Neural crest cell (in vitro differentiated cells): ENCODE measurements at places on chromosomes 6 and 20.

DNA sequence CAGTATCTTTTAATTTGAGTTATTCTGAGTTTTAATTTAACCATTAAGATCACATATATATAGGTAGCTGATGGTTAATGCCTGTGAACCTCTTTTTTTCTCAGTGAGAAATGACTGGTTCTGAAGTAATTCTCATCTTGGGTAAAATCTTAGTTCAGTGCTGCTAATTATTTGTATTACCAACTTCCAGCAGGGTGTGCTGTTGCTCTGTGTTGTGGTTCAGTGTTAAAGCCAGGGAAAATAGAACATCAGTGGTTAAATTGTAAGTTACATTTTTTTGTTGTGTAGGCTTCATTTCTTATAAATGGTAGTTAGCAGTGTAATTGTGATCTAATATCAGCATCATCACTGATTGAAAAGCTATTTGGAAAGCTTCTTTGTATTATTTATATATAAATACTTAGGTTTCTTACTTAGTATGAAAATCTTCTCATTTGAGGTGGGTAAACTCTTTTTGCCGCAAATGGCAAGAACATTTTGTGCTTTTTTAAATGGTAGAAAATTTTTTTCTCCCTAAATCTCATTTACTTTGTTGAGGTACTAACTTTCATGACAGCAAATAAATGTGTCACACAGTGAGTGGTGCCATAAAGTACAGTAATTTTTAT, 43.7 kb downstream of the CDC5L start:
- DNase-seq = peak; percentile 42

GRCh38 chr20:24797745-24798655, 151.1 kb upstream of the CST7 start:
- no peak for DNase-seq

GRCh38 chr20:9551808-9552550, 37.6 kb downstream of the LAMP5 start:
- no peak for DNase-seq

- DNase-seq = peak; percentile 55
Measured at GRCh38 chr6:28896505-28897368, 27.0 kb downstream of the TRIM27 start.

- DNase-seq = no peak
Measured at GRCh38 chr6:107547451-107547840, 57.5 kb downstream of the SOBP start.

GRCh38 chr6:107348224-107348623, 111.1 kb downstream of the PDSS2 start:
- DNase-seq = no peak

- DNase-seq = peak; percentile 57
Measured at GRCh38 chr6:159217595-159218275, 48.5 kb downstream of the FNDC1 start.

- no peak for DNase-seq
Measured at GRCh38 chr6:146915671-146916127, 288.5 kb upstream of the STXBP5 start.

DNA sequence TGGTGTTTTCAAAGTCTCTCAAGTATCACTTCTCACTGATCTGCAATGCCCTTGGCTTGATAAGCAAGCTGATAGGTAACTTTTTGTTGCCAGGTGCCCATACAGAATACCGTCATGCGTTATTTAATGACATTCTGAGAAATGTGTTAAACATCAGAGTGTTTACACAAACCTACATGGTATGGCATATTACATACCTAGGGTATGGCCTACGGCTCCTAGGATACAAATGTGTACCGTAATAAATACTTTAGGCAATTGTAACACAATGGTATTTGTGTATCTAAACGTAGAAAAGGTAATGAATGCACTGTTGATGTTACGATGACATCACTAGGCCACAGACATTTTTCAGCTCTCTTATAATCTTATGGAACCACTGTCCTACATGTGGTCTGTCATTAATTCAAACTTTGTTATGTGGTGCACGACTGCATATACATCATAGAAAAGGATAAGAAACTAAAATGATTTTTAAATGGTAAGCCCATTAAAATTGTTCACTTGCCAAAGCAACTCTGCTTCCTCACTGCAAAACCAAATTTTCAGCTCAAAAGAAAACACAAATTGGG, 35.7 kb downstream of the CSNK2A1 start:
- DNase-seq = no peak

GRCh38 chr20:24937579-24937978, 11.5 kb upstream of the CST7 start:
- no peak for DNase-seq

GRCh38 chr6:157322792-157323254, 496 bp downstream of the TMEM242 start:
- no peak for DNase-seq
